ENCODE measurements at places on chromosomes 4 and X. TPM values are rescaled to one million over a fixed set of nuclear protein-coding genes. Genes with fewer than 3 reads are reported as not detected.

- no peaks in the 10 kb centered on the region for H3K27me3 ChIP-seq
- H3K36me3 ChIP-seq: no peaks in the 10 kb centered on the region
- no peak for DNase-seq
- H3K27ac ChIP-seq: peak overlapping the region; percentile 69
- no peak overlapping the region for H3K4me3 ChIP-seq
Observed at GRCh38 chr4:48032721-48033120, 16.1 kb downstream of the NIPAL1 start.

FRMPD4 gene
- 0.05 TPM for total RNA-seq

CPEB2 gene
- 9.1 TPM for total RNA-seq

WDR44 gene
- 11.6 TPM for total RNA-seq

DNA sequence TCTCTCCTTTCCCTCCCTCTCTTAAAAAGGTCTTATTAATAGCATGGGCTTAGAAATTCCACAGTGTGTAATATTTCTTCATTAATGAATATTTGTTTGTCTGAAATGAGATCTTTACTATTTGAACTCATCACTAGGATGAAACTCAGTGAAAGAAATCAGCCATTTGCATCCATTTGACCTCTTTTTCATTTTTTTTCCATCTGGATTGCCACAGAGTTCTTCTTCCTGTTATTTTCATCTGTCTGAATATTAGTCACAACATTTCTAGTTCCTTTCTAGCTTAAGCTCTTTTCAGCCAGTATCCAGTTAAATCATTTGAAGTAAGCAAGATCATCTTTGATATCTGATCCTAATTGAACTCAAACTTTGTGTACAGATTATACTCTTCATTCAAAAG lies 69.2 kb upstream of the PLS3 start:
- H3K36me3 ChIP-seq: no peaks in the 10 kb centered on the region
- DNase-seq: no peak
- H3K27ac ChIP-seq: no peak overlapping the region
- peaks cover 6% of the 10 kb centered on the region for H3K4me1 ChIP-seq
- H3K4me3 ChIP-seq: no peak overlapping the region
- H3K27me3 ChIP-seq: no peaks in the 10 kb centered on the region

- DNase-seq: no peak
- no peaks in the 10 kb centered on the region for H3K4me1 ChIP-seq
- H3K36me3 ChIP-seq: no peaks in the 10 kb centered on the region
- no peaks in the 10 kb centered on the region for H3K27me3 ChIP-seq
- H3K27ac ChIP-seq: no peak overlapping the region
Observed at GRCh38 chr4:128349921-128350320, 62.3 kb upstream of the PGRMC2 start.

- no peaks in the 10 kb centered on the region for H3K27me3 ChIP-seq
- H3K27ac ChIP-seq: no peak overlapping the region
- H3K4me3 ChIP-seq: no peak overlapping the region
- no peaks in the 10 kb centered on the region for H3K36me3 ChIP-seq
- DNase-seq: no peak
- H3K4me1 ChIP-seq: no peaks in the 10 kb centered on the region
Observed at GRCh38 chr4:75683482-75684155, 10.4 kb upstream of the G3BP2 start.

GRCh38 chrX:40871385-40872082 lies 136.2 kb upstream of the MED14 start:
- DNase-seq: no peak
- H3K27me3 ChIP-seq: no peaks in the 10 kb centered on the region
- H3K27ac ChIP-seq: no peak overlapping the region
- H3K36me3 ChIP-seq: no peaks in the 10 kb centered on the region

- no peak for DNase-seq
- no peaks in the 10 kb centered on the region for H3K27me3 ChIP-seq
- no peak overlapping the region for H3K27ac ChIP-seq
Observed at GRCh38 chr4:146255463-146255862, 41.1 kb downstream of the REELD1 start.

GRCh38 chrX:94051926-94052325 lies 377.9 kb downstream of the FAM133A start:
- no peaks in the 10 kb centered on the region for H3K36me3 ChIP-seq
- no peak overlapping the region for H3K4me3 ChIP-seq
- no peaks in the 10 kb centered on the region for H3K4me1 ChIP-seq

XG gene
- not detected for total RNA-seq

- no peaks in the 10 kb centered on the region for H3K36me3 ChIP-seq
- H3K4me3 ChIP-seq: no peak overlapping the region
- H3K27ac ChIP-seq: no peak overlapping the region
- no peaks in the 10 kb centered on the region for H3K4me1 ChIP-seq
Observed at GRCh38 chrX:141133272-141133671, 43.7 kb downstream of the LDOC1 start.

DNA sequence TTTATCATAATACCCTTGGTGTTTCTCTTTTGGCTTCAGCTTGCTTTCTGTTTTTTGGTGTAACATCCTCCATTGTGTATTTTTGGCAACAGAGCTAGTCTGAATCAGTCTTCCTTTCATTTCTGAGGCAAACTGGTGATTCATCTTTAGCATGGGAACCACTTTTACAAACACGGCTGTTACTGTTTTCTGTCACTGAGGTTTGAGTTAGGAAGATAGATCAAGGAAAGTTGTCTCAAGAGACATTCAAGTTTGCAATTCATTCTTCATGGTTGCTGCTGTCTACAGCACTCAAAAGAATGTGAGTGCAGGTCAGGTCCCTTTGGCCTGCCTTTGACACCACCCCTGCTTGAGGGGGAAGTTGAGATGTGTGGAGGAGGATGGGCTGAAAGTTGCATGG lies 36.3 kb downstream of the IL21 start:
- no peak for DNase-seq
- H3K4me3 ChIP-seq: no peak overlapping the region
- H3K4me1 ChIP-seq: no peaks in the 10 kb centered on the region
- no peak overlapping the region for H3K27ac ChIP-seq
- H3K36me3 ChIP-seq: no peaks in the 10 kb centered on the region
- no peaks in the 10 kb centered on the region for H3K27me3 ChIP-seq

GRCh38 chr4:20428436-20429160 lies 176.9 kb downstream of the SLIT2 start:
- no peaks in the 10 kb centered on the region for H3K36me3 ChIP-seq
- no peak overlapping the region for H3K27ac ChIP-seq
- no peak overlapping the region for H3K4me3 ChIP-seq
- H3K27me3 ChIP-seq: no peaks in the 10 kb centered on the region
- no peaks in the 10 kb centered on the region for H3K4me1 ChIP-seq
- DNase-seq: no peak

DNA sequence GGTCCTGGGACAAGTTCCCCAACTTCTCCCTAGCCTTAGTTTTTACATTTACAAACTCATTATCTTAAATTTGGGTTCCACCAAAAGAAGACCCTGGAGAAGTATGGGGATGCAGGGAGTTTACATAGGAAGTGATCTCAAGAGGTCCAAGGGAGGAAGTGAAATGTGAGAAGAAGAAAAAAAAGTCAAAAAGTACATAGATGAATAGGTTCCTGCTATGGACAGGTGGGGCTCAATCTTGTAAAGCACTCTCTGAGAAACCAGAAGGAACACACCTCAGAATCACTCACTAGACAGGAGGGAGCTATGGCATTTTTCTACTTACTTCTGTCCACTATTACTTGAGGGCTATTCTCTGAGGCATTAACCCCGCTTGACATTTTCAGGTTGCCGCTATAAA lies 56.6 kb downstream of the ARHGAP6 start:
- no peak overlapping the region for H3K27ac ChIP-seq
- no peaks in the 10 kb centered on the region for H3K36me3 ChIP-seq
- no peak overlapping the region for H3K4me3 ChIP-seq
- no peak for DNase-seq

GRCh38 chrX:39643550-39643949 lies 454.2 kb downstream of the BCOR start:
- no peak overlapping the region for H3K4me3 ChIP-seq
- DNase-seq: no peak
- no peaks in the 10 kb centered on the region for H3K27me3 ChIP-seq
- peaks cover 7% of the 10 kb centered on the region for H3K4me1 ChIP-seq

DNA sequence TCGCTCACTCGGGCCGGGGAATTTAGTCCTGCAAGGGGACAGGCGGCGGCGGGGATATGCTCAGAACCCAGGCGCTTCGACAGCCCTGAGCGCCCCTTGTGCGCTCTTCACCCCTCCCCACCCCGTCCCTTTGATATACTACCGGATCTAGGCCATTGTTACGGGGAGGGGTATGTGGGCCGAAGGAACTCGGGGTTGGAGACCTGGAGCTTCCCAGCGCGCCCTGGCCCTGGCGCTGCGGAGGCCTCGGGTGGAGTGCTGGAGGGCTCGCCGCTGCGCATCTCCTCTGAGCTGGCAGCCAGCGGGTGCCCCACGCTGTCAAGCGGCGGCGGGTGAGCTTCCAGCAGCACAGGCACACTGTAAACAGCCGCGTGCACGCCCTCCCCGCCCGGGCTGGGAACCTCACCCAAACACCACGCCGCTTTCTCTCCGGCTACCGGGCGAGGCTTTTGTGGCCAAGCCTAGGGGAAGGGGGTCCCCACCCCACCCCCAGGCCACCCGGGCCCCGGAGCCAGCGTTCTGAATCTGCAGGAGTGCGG lies 54.5 kb upstream of the BCOR start:
- H3K4me3 ChIP-seq: peak overlapping the region; percentile 47
- H3K27me3 ChIP-seq: no peaks in the 10 kb centered on the region
- no peaks in the 10 kb centered on the region for H3K36me3 ChIP-seq

GRCh38 chrX:152652467-152652866 lies 14.8 kb downstream of the GABRQ start:
- H3K27me3 ChIP-seq: no peaks in the 10 kb centered on the region
- H3K36me3 ChIP-seq: no peaks in the 10 kb centered on the region
- H3K4me3 ChIP-seq: no peak overlapping the region

NKX1-1 gene
- not detected for total RNA-seq

DNA sequence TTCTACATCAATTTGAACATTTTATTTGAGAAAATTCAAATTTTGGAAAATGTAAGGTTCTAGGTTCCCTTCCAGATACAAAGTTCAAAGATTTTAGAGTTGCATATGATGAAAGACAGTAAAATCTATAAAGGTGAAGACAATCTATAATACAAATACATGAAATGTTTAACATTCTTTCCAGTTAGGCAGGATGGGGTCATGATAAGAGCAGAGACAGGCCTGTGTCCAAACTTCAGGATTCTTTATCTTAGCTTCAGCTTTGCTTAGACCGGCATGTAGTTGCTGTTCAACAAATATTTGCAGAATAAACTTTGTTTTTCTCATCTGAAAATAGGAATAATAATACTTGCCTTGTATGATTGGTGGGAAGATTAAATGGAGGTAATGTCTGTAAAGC lies 4.5 kb upstream of the RPS6KA3 start:
- no peaks in the 10 kb centered on the region for H3K4me1 ChIP-seq
- no peaks in the 10 kb centered on the region for H3K27me3 ChIP-seq
- no peaks in the 10 kb centered on the region for H3K36me3 ChIP-seq
- no peak overlapping the region for H3K27ac ChIP-seq
- H3K4me3 ChIP-seq: no peak overlapping the region

C1GALT1C1 gene
- total RNA-seq: 12.2 TPM

TLR8 gene
- 1.8 TPM for total RNA-seq

EPGN gene
- not detected for total RNA-seq

GATA1 gene
- 1.2 TPM for total RNA-seq

DNA sequence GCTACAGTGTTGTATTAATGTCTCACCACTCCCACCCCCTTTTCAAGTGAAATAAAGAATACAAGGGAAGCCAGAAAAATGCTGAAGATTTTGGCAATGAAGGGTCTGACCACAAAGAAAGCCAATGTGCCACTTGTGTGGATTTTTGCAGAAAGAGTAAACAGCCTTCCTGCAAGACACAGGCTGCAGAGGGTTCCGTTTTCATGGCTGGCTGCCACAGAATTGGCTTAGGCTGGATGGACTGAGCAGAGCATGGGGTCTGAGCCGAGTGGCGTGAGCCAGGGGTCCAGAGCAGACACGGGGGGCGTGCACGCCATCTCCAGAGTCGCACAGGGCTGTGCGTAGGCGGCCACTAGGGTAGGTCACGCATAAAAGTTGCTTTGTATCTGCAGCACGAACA lies 69.2 kb downstream of the MTNR1A start:
- no peaks in the 10 kb centered on the region for H3K36me3 ChIP-seq
- H3K4me1 ChIP-seq: no peaks in the 10 kb centered on the region
- no peak overlapping the region for H3K4me3 ChIP-seq
- DNase-seq: no peak

- no peak overlapping the region for H3K27ac ChIP-seq
- no peak for DNase-seq
- no peaks in the 10 kb centered on the region for H3K4me1 ChIP-seq
- H3K36me3 ChIP-seq: no peaks in the 10 kb centered on the region
- H3K4me3 ChIP-seq: no peak overlapping the region
- H3K27me3 ChIP-seq: no peaks in the 10 kb centered on the region
Observed at GRCh38 chr4:125526420-125526819, 211.7 kb downstream of the FAT4 start.

GRCh38 chr4:146158036-146158745 lies 17.3 kb upstream of the LSM6 start:
- no peaks in the 10 kb centered on the region for H3K27me3 ChIP-seq
- no peaks in the 10 kb centered on the region for H3K4me1 ChIP-seq
- H3K4me3 ChIP-seq: no peak overlapping the region
- no peak for DNase-seq
- no peak overlapping the region for H3K27ac ChIP-seq

DNA sequence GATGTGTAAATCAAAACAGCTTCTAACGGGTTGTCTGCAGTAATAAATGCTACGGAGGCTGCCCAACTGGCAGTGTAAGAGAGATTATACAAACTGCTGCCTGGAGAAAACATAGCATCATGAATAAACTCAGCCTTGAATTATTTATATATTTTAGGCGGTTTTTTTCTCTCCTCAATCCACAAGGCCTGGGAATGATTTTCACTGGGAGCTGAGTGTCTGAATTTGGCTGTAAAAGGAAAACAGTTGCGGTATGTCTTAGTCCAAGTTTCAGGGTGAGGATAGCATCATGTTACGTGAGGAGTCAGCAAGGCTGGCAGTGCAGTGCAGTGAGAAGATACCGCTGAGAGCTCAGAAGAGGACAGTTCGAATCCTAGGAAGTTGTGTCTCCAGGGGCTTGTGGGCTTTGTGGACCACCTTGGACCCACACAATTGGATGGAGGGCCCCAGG lies 291.5 kb upstream of the BOD1L1 start:
- H3K27ac ChIP-seq: no peak overlapping the region
- H3K4me3 ChIP-seq: no peak overlapping the region
- no peaks in the 10 kb centered on the region for H3K4me1 ChIP-seq
- no peaks in the 10 kb centered on the region for H3K36me3 ChIP-seq
- DNase-seq: no peak

GRCh38 chr4:184450045-184450444 lies 24.3 kb downstream of the IRF2 start:
- H3K4me3 ChIP-seq: no peak overlapping the region
- H3K36me3 ChIP-seq: no peaks in the 10 kb centered on the region
- peak overlapping the region; percentile 63 for H3K27ac ChIP-seq

GRCh38 chr4:166798126-166798525 lies 436.2 kb downstream of the SPOCK3 start:
- no peaks in the 10 kb centered on the region for H3K36me3 ChIP-seq
- H3K4me3 ChIP-seq: no peak overlapping the region
- no peak for DNase-seq
- no peaks in the 10 kb centered on the region for H3K4me1 ChIP-seq
- no peak overlapping the region for H3K27ac ChIP-seq
- H3K27me3 ChIP-seq: no peaks in the 10 kb centered on the region

DNAJB14 gene
- 12.2 TPM for total RNA-seq

Measured in right lobe of liver (tissue), 6 donors.